ENCODE measurements at places on chromosomes 3 and 15. TPM values are rescaled to one million over a fixed set of nuclear protein-coding genes. Genes with fewer than 3 reads are reported as not detected.

The TPRG1 gene
- 31.9 TPM for total RNA-seq

GRCh38 chr3:169836078-169836941 is 23.6 kb upstream of the LRRC34 start:
- DNase-seq, result no peak

The DUOXA2 gene
- total RNA-seq, result 0.33 TPM

GRCh38 chr15:49573421-49573820 is 47.2 kb downstream of the FAM227B start:
- DNase-seq, result no peak

The EPHB3 gene
- total RNA-seq, result 0.32 TPM

- no peak for DNase-seq
These were observed 101.7 kb downstream of the CD200R1L start for GRCh38 chr3:112744825-112745566.

DNA sequence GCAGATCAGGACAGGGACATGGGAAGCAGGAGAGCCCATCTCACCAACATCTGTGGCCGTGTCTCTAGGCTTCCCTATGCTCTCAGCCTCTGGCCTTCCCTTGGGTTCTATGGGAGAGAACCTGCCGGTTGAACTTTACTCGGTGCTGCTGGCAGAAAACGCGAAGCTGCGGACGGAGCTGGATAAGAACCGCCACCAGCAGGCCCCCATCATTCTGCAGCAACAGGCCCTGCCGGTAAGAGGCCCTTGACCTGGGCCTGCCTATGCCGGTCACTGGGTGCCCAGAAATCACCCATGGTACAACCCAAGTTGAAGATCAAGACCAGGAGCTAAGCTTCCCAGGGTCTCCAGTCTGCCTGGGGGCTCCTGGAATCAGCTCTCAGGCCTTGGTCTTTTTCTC is 34.8 kb downstream of the CYP11A1 start:
- DNase-seq, result no peak

DNA sequence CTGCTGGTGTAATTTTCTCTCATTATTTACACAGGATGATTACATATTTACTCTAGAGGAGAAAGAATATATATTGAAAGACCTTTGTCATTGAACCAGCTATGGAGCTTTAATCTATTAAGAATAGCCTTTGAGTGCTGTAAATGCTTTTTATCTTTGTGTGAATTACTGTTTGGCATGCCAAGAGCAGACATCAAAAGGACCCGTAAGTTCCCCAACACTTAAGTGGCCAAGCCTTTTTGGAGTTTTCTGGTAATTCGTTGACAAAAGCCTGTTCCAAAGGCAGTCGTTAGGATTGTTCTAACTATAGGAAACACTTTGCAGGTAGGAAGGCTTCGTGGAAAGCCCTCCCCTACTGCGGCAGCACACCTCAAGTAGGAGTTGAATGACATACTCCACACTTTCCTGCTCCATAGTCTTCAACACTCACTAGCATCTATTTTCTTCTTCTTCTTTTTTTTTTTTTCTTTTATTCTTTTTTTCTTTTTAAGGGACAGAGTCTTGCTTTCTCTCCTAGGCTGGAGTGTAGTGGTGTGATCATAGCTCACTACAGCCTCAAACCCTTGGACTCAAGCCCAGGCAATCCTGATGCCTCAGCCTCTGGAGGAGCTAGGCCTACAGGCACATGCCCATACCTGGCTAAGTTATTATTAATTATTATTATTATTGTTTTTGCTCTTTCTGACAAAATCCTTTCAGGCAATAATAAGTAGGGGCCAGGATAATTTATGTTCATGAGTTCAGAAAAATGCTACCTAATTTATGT is 98.6 kb downstream of the SUCNR1 start:
- no peak for DNase-seq

DNA sequence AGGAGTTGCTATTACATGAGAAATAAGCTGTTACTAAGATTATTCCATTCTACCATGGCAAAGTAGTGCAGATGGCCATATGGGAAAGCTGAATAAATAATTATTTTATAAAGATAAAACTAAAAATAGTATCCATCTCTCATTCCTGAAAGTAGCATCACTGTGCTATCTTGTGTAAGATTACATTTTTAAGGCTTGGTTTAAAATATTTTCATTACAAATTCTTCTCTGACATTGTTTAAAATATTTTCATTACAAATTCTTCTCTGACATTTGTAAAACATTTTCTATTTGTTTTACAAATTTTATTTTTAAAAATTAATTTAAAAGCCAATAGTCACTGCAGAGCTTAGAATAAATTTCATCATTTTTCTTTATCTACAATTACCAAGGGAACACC is 665.5 kb upstream of the NAALADL2 start:
- DNase-seq, result no peak

The STAG1 gene
- total RNA-seq, result 73.7 TPM

The WNT7A gene
- not detected for total RNA-seq

DNA sequence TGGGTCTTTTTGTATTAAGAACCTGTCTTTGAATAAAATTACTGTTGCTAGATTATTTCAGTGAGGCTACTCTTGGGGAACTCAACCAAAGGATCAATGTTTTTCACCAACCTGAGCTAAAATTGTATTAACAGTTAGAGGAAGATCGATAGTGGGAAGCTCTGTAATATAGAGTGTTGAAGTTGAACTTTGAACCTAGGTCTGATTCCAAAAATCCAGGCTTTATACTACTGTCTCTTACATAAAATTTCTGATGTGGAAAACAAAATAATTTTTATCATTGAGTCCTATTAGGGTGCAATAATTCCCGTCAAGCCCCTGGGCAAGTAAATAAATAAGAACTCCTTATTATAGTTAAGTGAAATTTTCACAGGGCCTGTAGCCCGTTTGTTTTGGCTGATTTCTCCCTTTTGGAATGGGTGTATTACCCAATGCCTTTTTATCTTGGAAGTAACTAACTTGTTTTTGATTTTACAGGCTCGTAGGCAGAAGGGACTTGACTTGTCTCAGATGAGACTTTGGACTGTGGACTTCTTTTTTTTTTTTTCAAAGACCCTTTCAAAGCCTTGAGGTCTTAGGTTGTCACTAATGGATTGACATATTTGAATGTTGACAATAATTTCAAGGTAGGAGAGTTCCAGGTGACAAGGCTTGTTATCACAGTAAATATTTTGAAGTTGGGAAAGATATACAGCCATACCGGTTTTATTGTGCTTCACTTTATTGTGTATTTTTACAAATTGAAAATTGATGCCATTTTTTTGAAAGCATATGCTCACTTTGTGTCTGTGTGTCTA is 276.1 kb downstream of the NFKBIZ start:
- no peak for DNase-seq

- no peak for DNase-seq
These were observed 18.3 kb downstream of the RAB43 start for GRCh38 chr3:129103296-129103695.

The CHRD gene
- total RNA-seq, result 12.1 TPM

DNA sequence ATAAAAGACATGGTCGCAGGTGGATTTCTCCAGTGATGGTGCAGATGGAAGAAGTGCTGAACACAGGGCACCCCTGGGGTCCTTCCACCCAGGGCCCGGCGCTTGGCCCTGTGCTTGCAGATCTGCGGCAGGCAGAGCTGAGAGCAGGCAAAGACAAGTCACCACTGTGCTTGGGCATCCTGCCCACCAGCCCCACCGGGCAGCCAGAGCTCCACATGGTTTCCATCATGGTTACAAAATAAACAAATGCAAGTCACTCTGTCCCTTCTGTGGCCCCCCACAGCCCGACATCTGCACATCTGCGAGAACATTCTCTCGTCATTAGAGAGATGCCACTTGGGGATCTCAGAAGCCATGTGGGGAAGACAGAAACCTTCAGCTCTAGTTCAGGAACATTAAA is 37.6 kb upstream of the SFMBT1 start:
- DNase-seq, result peak; percentile 52

- no peak for DNase-seq
These were observed 349.6 kb downstream of the ZIC1 start for GRCh38 chr3:147758771-147759170.

DNA sequence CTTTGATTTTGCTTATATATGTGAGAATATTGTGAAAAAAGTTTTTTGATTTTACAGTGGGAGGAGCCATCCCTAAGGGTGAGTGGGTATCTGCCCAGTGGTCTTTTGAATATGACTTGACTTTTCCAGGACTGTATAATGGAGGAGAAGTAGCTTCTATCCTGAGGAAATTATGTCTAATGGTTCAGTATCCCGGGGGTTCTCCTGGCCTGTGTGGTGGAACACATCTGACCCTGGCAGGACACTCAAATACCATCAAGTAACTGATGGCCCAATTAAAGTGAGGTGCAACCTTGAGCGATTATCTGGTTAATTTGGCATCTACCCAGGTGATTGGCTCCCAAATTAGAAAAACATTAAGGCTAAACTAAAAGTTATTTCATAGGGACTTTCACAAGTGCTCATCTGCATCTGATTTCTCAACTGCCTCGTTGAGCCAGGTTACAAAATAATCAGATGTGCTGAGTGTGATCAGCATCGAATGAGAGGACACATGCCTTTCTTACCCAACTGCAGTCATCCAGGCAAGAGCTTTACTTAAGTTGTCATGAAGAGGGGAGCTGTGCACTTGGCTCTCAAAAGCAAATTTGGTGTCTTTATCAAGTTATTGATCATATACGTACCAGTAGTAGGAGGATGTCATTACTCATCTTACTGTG is 201.4 kb downstream of the IL5RA start:
- no peak for DNase-seq

The CLDN18 gene
- not detected for total RNA-seq

DNA sequence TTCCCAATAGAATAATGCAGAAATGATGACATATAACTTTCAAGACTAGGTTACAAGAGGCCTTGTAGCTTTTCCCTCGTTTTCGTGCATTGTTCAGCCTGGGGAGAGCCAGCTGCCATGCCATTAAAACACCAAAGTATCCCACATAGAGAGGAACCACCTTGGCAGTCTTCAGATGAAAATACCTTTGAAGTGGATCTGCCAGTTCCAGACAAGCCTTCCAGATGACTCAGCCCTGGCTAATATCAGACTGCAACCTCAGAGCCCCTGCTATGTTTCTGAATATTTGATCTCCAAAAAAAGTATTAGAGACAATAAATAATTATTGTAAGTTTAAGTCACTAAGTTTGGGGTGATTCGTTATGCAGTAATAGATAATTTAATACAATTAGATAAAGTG is 294.3 kb upstream of the GBE1 start:
- DNase-seq, result no peak

GRCh38 chr3:165225604-165226003 is 29.4 kb upstream of the SLITRK3 start:
- no peak for DNase-seq

The ITIH4 gene
- 9.5 TPM for total RNA-seq

DNA sequence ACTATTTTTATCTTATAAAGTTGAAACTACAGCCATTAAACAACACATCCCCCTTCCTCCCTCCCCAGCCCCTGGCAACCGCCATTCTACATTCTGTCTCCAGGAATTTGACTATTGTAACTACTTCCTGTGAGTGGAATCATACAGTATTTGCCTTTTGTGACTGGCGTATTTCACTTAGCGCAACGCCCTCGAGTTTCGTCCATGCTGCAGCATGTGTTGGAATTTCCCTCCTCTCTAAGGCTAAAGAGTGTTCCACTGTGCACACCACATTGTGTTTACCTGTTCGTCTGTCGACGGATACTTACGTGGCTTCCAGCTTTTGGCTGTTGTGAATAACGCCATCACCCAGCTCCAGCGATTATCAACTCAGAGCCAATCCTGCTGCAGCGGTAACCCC is 52.0 kb upstream of the DLG1 start:
- no peak for DNase-seq

The CACNA2D2 gene
- total RNA-seq, result 1.5 TPM

DNA sequence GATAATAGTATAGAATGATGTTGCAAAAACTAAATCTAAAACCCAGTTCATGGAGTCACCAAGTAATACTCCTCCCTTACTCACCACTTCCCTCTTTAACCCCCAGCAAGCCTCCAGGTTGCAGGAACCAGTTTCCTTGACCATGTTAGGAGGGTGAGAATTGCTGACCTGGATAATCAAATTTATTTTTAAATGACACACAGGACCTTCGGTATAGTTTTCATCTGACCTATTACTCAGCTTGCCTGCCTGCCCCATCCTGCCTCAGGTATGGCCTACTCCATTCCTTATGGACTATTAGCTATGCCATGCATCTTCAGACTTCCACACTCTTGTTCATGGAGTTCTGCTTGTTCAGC is 883 bp downstream of the RTP4 start:
- no peak for DNase-seq

GRCh38 chr3:133730993-133731392 is 15.2 kb upstream of the TF start:
- no peak for DNase-seq

The IP6K2 gene
- 185 TPM for total RNA-seq

The IGDCC3 gene
- total RNA-seq, result 1.8 TPM

DNA sequence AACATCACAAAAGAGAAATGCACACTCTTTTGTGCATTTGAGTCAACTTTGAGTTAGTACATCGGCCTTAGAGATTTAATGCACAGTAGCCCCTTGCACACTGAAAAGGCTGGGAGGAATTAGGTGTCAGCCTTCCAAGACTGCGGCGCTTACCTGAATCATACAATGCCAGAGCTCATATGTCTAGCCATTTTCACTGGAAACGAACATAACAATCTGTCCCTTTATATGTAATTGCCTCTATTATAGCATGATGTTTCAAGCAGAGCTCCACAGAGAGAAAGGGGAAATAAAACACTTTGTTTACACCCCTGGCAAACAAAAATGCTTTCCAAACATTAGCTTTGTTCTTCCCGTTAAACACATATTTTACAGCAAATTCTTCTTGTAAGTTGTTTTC is 315.7 kb upstream of the SLCO3A1 start:
- DNase-seq, result no peak

DNA sequence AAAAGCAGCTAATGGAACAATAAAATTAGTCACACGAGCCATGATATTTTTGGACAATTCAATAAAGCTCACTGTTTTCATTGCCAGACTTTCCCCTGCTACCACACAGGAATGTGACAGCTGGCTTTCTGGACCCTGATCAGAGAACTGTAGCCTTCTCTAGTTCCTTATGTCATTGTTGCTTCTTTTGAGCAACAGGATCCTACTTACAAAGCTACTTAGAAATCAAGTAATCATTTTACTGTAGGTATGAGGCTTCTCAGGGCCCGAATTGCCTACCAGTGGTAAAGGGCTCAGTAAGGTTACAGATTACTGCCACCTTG is 94.3 kb upstream of the AADACL2 start:
- DNase-seq, result no peak

- DNase-seq, result no peak
These were observed 54.4 kb upstream of the TLE3 start for GRCh38 chr15:70152070-70152480.

- DNase-seq, result no peak
These were observed 325.2 kb upstream of the CTNNB1 start for GRCh38 chr3:40873934-40874699.

DNA sequence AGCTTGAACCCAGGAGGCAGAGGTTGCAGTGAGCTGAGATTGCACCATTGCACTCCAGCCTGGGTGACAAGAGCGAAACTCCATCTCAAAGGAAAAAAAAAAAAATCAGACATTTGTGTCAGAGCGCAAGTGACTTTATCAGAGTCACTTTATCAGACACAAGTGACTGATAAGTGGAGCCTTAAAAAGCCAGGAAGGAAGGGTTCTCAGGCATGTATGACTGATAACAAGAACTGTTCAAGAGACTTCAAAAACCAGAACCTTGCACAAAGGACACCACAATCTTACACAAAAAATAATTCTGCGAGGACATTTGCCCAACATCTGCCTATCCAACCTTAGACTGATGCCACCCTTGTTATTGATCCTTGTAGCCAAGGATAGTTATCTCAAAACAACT is 13.3 kb upstream of the CFAP44 start:
- no peak for DNase-seq

- peak; percentile 19 for DNase-seq
These were observed 28.9 kb upstream of the KLHL6 start for GRCh38 chr3:183584246-183584913.

The ZBTB20 gene
- total RNA-seq, result 62.9 TPM

Measured in breast epithelium (tissue), 4 donors.